Mesothelial cell of epicardium (in vitro differentiated cells): ENCODE measurements at places on chromosomes 7 and 10.

- no peak overlapping the region for H3K4me3 ChIP-seq
- no peak overlapping the region for H3K27ac ChIP-seq
- no peaks in the 10 kb centered on the region for H3K27me3 ChIP-seq
- DNase-seq, result no peak
- H3K4me1 ChIP-seq, result peaks cover 46% of the 10 kb centered on the region
Measured at GRCh38 chr7:8212638-8213037, 49.3 kb downstream of the ICA1 start.

DNA sequence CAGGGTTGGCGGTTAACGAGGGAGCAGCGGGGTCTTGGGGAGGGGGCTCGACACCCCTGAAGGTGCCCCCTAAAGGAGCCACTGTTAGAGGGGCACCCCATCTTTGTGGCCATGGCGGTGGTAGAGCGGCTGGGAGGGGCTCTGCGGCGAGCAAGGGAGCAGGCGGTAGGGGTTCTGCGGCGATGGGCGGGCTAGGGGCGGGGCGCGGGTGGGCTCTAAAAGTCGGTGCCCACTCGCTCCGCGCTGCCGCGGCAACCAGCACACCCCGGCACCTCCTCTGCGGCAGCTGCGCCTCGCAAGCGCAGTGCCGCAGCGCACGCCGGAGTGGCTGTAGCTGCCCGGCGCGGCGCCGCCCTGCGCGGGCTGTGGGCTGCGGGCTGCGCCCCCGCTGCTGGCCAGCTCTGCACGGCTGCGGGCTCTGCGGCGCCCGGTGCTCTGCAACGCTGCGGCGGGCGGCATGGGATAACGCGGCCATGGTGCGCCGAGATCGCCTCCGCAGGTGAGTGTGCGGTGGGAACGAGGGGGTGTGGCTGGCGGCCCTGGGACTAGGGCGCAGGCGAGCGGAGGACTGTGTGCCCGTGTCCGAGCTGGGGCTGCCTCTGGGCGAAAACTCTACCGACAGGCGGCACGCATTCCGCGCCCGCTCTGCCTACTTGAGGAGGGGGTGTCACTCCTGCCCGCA is at the start of gene MEST:
TSS of gene MEST (plus strand) at position 245 of the 682 bp plus-strand sequence. CDS start at position 474, 229 bp downstream.
- peaks cover 4% of the 10 kb centered on the region for H3K36me3 ChIP-seq
- H3K27ac ChIP-seq, result peak within 1 kb of the TSS; percentile 97
- DNase-seq, result no peak
- H3K4me3 ChIP-seq, result peak within 1 kb of the TSS; percentile 82
- no peaks in the 10 kb centered on the region for H3K27me3 ChIP-seq
- peaks cover 70% of the 10 kb centered on the region for H3K4me1 ChIP-seq

DNA sequence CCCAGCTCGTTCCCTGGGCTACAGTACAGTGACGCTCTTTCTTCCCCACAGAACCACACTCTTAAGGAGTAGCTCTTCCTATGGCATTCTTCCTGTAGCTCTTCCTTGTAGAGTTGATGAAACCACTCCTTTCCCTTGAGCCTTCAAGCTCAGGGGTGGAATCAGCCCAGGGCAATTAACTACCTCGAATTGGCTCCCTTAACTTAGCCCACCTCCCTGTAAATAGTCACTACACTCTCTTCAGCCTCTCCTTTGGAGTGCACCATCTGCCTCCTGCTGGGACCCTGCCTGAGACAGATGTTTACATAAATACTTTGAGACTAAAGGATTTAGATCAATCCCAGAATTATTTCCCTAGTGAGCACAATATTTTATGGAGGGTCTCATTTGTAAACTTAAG is 537.8 kb upstream of the AUTS2 start:
- no peaks in the 10 kb centered on the region for H3K27me3 ChIP-seq
- H3K36me3 ChIP-seq, result no peaks in the 10 kb centered on the region
- H3K4me1 ChIP-seq, result no peaks in the 10 kb centered on the region
- DNase-seq, result no peak
- H3K4me3 ChIP-seq, result no peak overlapping the region

- peaks cover 89% of the 10 kb centered on the region for H3K4me1 ChIP-seq
- H3K27ac ChIP-seq, result peak overlapping the region; percentile 98
- peak overlapping the region; percentile 97 for H3K4me3 ChIP-seq
Measured at GRCh38 chr7:47578579-47579270, 3.2 kb downstream of the TNS3 start.

- no peaks in the 10 kb centered on the region for H3K27me3 ChIP-seq
- DNase-seq, result no peak
- H3K4me1 ChIP-seq, result peaks cover 2% of the 10 kb centered on the region
- no peak overlapping the region for H3K27ac ChIP-seq
- H3K36me3 ChIP-seq, result no peaks in the 10 kb centered on the region
Measured at GRCh38 chr7:82678716-82679115, 235.1 kb upstream of the CACNA2D1 start.

DNA sequence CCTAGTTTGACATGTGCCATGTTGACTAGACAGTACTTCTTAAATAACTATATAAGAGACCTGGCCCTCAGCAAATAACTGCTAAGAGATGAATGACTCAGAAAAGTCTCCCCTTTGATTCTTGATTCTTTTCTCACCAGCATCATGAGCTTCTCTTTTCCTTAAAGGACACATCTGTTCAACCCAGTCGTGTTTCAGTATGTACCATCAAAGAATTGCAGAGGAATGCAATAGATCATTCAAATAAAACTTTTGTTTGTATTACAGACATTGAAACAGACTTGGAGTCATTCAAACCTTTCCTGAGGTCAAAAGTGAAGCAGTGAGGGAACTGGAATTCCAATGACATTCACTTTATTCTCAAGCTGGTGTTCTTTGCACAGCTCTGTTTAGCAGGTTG is 598.3 kb upstream of the GHITM start:
- H3K36me3 ChIP-seq, result peaks cover under 1% of the 10 kb centered on the region
- H3K4me1 ChIP-seq, result peaks cover 64% of the 10 kb centered on the region
- H3K27ac ChIP-seq, result no peak overlapping the region
- H3K27me3 ChIP-seq, result no peaks in the 10 kb centered on the region
- DNase-seq, result no peak

DNA sequence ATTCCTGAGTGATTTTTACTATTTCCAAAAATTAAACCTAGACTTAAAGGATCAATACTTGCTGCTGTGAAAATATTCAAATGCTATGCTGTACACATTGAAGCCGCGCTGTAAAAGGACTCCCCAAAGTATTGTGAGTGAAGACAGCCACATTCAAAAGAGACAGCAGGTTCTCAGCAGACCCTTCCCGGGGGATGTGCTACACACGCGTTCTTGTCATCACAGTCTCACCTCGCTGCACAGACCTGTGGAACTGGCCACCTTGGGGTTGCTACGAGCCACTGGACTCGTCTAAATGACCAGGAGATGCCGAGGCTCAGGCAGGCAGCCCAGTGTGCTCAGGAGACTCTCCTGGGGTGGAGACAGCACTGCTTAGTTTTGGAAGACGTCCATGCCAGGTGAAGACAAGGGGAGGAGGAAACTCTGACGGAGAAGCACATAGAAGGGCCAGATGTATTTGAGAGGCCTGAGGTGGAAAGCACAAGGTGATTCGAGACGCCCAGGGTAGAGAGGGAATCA is 367.7 kb upstream of the SHH start:
- peaks cover 15% of the 10 kb centered on the region for H3K27me3 ChIP-seq
- no peak overlapping the region for H3K4me3 ChIP-seq
- H3K4me1 ChIP-seq, result no peaks in the 10 kb centered on the region
- H3K36me3 ChIP-seq, result no peaks in the 10 kb centered on the region

- no peak overlapping the region for H3K27ac ChIP-seq
- H3K36me3 ChIP-seq, result no peaks in the 10 kb centered on the region
- H3K27me3 ChIP-seq, result no peaks in the 10 kb centered on the region
- DNase-seq, result no peak
Measured at GRCh38 chr7:83832009-83832408, 183.1 kb upstream of the SEMA3E start.

- H3K27ac ChIP-seq, result no peak overlapping the region
- no peak overlapping the region for H3K4me3 ChIP-seq
- DNase-seq, result no peak
- no peaks in the 10 kb centered on the region for H3K36me3 ChIP-seq
- no peaks in the 10 kb centered on the region for H3K27me3 ChIP-seq
Measured at GRCh38 chr7:95550546-95550945, 45.8 kb downstream of the PDK4 start.

- H3K4me1 ChIP-seq, result no peaks in the 10 kb centered on the region
- H3K4me3 ChIP-seq, result no peak overlapping the region
- no peaks in the 10 kb centered on the region for H3K27me3 ChIP-seq
- H3K27ac ChIP-seq, result no peak overlapping the region
Measured at GRCh38 chr7:88169717-88170320, 50.0 kb downstream of the SRI start.

GRCh38 chr7:98439484-98439883 is 38.6 kb upstream of the BAIAP2L1 start:
- no peak for DNase-seq
- H3K27ac ChIP-seq, result no peak overlapping the region
- H3K4me3 ChIP-seq, result no peak overlapping the region
- no peaks in the 10 kb centered on the region for H3K4me1 ChIP-seq
- peaks cover 3% of the 10 kb centered on the region for H3K27me3 ChIP-seq
- no peaks in the 10 kb centered on the region for H3K36me3 ChIP-seq

- H3K4me1 ChIP-seq, result peaks cover 11% of the 10 kb centered on the region
- H3K36me3 ChIP-seq, result peaks cover 9% of the 10 kb centered on the region
- no peaks in the 10 kb centered on the region for H3K27me3 ChIP-seq
- H3K4me3 ChIP-seq, result no peak overlapping the region
- H3K27ac ChIP-seq, result no peak overlapping the region
Measured at GRCh38 chr10:73814896-73815718, 3.7 kb upstream of the NDST2 start.

DNA sequence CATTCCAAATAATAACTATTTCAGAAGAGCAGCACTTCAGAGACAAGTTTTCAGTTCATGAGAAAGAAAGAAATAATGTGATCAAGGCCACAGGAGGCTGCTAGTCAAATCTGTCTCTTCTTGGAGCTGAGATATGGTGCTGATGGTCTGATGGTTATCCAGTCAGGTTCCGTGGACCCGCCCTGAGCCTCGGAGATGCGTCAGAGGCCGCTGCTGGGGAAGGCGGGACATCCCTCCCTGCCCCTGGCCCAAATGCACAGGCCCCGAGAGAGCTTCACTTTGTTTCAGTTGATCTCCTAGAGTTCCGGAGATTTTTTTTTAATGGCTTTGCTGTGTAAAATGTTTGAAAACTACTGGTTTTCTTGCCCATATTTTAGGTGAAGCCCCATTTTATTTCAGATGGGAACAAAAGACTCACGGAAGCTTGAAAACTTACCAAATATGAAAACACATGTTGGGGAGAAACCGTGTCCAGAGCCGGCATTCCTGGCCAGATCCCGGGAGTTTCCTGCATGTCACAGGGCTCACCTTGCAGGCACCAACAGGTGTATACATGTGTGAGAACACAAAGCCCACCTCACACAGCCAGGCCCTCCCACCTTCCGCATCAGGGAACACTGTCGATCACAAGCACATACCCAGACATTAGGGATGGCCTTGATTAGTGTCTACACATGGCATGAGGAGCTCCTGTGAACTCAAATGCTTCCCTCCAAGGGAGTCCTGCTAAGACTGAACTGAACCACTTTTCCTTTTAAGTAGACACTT is 499.0 kb downstream of the TCERG1L start:
- H3K4me1 ChIP-seq, result no peaks in the 10 kb centered on the region
- H3K36me3 ChIP-seq, result no peaks in the 10 kb centered on the region
- H3K27me3 ChIP-seq, result no peaks in the 10 kb centered on the region
- no peak overlapping the region for H3K4me3 ChIP-seq
- DNase-seq, result peak; percentile 22
- H3K27ac ChIP-seq, result no peak overlapping the region

- DNase-seq, result no peak
- peak overlapping the region; percentile 51 for H3K27ac ChIP-seq
- H3K36me3 ChIP-seq, result no peaks in the 10 kb centered on the region
- H3K27me3 ChIP-seq, result no peaks in the 10 kb centered on the region
Measured at GRCh38 chr10:58826694-58827093, 314.0 kb downstream of the BICC1 start.

DNA sequence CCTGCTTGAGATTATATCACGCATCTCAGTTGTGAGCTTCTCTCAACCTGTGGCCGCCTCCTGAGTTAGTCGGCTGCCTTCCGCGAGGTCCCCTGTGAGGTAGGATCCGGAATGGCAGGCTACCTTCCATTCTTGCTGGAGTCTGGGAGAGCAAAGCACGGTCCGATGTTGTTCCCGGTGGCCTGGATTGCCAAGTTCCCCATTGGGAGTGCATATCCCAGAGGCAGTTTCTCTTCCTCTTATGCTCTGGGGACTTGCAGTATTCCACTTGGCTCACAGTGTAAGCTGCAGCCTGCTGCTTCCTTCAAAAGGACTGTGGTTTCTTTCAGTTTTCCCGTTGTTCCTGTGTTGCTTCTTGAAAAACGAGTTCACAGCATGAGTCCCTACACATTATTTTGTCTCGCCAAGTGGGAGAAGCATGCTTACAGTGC is 225.4 kb upstream of the ZWINT start:
- no peak for DNase-seq
- no peaks in the 10 kb centered on the region for H3K27me3 ChIP-seq
- no peak overlapping the region for H3K27ac ChIP-seq
- peaks cover 5% of the 10 kb centered on the region for H3K4me1 ChIP-seq
- peak overlapping the region; percentile 18 for H3K4me3 ChIP-seq

DNA sequence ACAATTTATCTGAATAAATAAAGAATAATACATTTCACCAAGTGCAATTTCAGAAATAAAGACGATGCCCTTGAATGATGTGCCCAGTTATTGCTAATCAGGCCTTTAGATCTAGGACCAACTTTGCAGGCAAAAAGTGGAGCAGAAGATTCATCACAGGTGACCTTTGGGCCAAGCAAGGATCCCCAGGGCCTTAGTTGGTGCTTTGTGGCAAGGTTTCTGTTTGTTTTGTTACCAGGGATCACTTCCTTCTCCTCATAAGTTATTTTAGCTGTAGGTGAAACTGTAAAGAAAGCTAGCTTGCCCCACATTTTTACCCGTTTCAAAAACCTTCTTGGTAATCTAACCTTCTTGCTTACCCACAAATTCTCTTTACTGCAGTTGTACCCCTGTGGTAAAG is 323.2 kb downstream of the NEBL start:
- no peak for DNase-seq
- H3K27ac ChIP-seq, result no peak overlapping the region
- no peaks in the 10 kb centered on the region for H3K36me3 ChIP-seq
- no peaks in the 10 kb centered on the region for H3K4me1 ChIP-seq
- no peaks in the 10 kb centered on the region for H3K27me3 ChIP-seq
- H3K4me3 ChIP-seq, result no peak overlapping the region

DNA sequence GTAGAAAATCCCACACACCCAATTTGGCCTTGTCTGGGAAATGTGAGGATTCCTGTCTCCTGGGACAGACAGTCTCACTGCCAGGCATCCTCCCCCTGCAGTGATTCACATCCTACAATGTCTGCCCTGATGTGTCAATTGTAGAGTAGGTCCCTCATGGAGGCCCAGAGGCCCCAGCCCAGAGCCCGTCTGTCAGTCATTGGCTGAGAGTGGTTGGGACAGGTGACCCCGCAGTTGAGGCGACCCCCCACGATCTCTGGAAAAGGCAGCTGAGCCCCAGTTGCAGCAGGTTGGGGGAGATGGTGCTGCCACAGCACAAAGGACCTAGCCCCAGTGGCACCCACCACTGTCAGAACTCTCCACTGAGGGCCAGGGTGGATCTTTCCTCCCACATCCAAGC is 84.3 kb upstream of the INSIG1 start:
- peaks cover 44% of the 10 kb centered on the region for H3K4me1 ChIP-seq
- DNase-seq, result no peak
- H3K27ac ChIP-seq, result peak overlapping the region; percentile 97
- H3K4me3 ChIP-seq, result peak overlapping the region; percentile 73
- H3K36me3 ChIP-seq, result no peaks in the 10 kb centered on the region
- H3K27me3 ChIP-seq, result peaks cover 3% of the 10 kb centered on the region
